ENCODE measurements at places on chromosomes 13 and 19. TPM values are rescaled to one million over a fixed set of nuclear protein-coding genes. Genes with fewer than 3 reads are reported as not detected.

CYP4F11 gene
- not detected for total RNA-seq

SULT2B1 gene
- total RNA-seq: not detected

MAMSTR gene
- total RNA-seq: 1.5 TPM

REEP6 gene
- total RNA-seq: 2.2 TPM

IQCN gene
- total RNA-seq: 5.2 TPM

SIGLEC5 gene
- not detected for total RNA-seq

PSG6 gene
- total RNA-seq: not detected

ZNF491 gene
- total RNA-seq: 3.1 TPM

GSX1 gene
- not detected for total RNA-seq

Data from activated naive CD8-positive, alpha-beta T cell treated with anti-CD3 and anti-CD28 coated beads, Interleukin-2, amount 10 ng/mL, durations not matched to agents 7 days and 5 days (primary cell).